Effector memory CD4-positive, alpha-beta T cell (primary cell): ENCODE measurements at places on chromosomes 3 and 15.

GRCh38 chr15:89633585-89633984 lies 21.7 kb downstream of the KIF7 start:
- no peak for DNase-seq

GRCh38 chr3:69604735-69605450 lies 134.4 kb upstream of the MITF start:
- no peak for DNase-seq

GRCh38 chr3:107184375-107184774 lies 192.9 kb upstream of the CCDC54 start:
- DNase-seq: no peak

GRCh38 chr3:63400246-63400860 lies 122.2 kb downstream of the SYNPR start:
- DNase-seq: no peak

DNA sequence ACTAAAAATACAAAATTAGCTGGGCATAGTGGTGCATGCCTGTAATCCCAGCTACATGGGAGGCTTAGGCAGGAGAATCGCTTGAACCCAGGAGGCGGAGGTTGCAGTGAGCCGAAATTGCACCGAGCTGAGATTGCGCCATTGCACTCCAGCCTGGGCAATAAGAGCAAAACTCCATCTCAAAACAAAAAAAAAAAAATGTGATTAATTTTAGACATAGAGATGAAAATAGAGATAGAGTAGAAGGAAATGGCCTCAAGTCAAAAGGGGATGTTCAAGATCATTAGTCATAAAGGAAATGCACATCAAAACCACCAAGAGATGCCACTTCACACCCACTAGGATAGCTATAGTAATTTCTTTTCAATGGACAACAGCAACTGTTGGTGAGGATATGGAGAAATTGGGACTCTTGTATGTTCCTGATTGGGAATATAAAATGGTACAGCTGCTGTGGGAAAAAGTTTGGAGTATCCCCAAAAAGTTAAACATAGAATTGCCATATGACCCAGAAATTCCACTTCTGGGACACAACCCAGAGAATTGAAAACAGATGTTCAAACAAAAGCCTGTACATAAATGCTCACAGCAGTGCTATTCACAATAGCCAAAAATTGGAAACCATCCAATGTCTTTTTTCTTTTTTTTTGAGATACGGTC lies 55.4 kb downstream of the ABHD2 start:
- DNase-seq: no peak

- no peak for DNase-seq
Measured at GRCh38 chr3:78801926-78802561, 965.8 kb downstream of the ROBO1 start.

- no peak for DNase-seq
Measured at GRCh38 chr3:175430983-175431773, 572.0 kb downstream of the NAALADL2 start.

GRCh38 chr15:32694222-32694983 lies 23.4 kb upstream of the GREM1 start:
- no peak for DNase-seq

DNA sequence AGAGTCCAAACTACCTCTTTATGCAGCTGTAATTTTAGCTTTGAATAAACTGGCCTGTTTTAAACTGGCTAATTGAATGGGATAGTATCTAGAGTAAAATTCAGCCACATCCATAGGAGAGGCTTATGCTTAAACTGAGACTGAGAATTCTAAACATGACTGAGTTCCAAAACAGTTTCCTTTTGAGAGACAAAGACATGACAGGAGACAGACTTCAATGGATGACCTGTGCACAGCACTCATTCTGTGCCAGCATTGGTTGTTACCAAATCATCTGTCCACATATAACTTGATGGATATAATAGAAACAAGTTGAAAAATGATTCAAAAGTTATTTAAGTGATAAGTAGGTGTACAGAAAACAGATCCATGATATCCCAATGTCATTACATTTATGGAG lies 20.9 kb downstream of the IL12A start:
- no peak for DNase-seq

DNA sequence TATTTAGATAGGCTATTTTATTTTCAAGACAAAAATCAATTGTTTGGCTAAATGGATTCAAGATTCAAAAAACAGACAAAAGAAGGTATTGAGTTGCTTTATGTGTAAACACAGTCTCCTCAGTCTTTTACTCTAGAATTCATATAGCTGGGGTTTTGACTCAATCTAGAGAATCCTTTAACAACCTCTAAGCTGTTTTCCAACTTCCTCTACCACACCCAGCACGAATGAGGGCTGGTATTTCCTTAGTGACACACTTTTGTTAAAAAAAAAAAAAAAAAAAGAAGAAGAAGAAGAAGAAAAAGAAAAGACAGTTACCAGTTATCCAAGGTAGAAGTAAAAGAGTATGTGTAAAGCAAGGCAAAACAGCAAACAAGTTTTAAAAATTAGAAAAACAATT lies 732.8 kb upstream of the GOLIM4 start:
- DNase-seq: no peak

GRCh38 chr3:77362936-77363335 lies 323.0 kb downstream of the ROBO2 start:
- DNase-seq: no peak

GRCh38 chr15:58383876-58384275 lies 47.9 kb upstream of the LIPC start:
- no peak for DNase-seq

DNA sequence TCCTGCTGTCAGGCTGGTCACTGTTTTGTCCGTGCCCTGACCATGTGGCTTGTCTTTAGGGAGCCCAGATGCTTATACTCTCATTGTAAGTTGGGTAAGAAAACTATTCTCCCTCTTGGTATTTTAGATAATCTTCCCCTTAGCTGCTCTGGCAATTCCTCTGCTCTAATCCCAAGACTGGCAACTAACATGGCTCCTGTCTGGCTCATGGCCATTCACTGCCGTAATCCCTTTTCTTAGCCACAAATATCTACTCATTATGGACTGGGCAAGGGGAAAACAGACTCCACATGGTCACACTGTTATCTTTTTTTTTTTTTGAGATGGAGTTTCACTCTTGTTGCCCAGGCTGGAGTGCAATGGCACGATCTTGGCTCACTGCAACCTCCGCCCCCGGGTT lies 38.8 kb downstream of the TYRO3 start:
- no peak for DNase-seq

GRCh38 chr3:174439331-174440252 lies 419.5 kb upstream of the NAALADL2 start:
- no peak for DNase-seq

- no peak for DNase-seq
Measured at GRCh38 chr3:152202976-152203626, 65.6 kb upstream of the MBNL1 start.

- no peak for DNase-seq
Measured at GRCh38 chr3:194749631-194750490, 64.2 kb downstream of the FAM43A start.

- DNase-seq: no peak
Measured at GRCh38 chr3:46675843-46676567, 17.5 kb downstream of the ALS2CL start.

DNA sequence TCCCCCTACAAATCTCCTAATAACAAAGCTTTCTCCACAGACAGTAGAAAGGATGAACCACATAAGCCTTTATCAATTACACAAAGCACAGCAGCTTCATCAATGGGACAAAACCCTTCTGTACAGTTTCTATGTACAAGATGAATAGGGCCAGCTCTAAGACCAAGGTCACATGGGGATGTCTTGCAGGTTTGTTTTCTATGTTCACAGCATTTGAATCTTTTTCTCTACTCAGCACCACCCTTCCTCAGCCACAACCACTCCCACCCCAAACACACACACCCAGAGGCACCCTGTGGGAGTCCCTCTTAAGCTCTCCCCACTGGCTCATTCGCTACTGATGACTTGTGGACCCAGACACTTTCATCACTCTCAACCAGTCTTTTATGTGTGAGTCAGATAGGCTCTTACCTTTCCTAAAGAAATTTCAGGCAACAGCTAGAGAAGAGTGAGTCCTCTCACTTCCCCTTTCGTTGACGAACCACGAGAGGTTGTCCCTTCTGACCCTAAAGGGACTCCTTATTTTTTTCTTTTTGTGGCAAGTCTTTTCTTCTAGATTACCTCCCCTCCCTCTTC lies 57.9 kb downstream of the ARHGAP31 start:
- no peak for DNase-seq
